CD4-positive, alpha-beta T cell treated with Interleukin-10 for 1 hour (primary cell): ENCODE measurements at places on chromosomes 5 and 9.

DNA sequence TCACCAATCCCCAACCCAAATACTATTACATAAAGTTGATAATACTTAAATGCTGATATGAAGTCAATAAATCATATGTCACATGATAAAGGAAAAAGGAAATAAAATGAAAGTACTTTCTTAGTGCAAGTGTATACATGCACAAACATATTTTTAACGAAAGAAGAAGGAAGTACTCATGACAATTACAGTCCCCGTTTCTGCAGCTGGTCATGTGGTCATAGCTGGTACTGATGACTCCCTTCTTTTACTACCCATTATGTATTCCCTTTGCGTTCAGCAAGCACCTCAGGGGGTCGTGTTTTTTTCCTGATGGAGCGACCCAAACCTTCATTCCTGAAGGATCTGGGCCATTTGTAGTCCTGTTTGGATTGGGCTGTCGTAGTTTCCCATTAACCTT lies 27.3 kb downstream of the CENPP start:
- DNase-seq, result no peak

GRCh38 chr5:57911438-57911837 lies 428.8 kb upstream of the ACTBL2 start:
- DNase-seq, result no peak

DNA sequence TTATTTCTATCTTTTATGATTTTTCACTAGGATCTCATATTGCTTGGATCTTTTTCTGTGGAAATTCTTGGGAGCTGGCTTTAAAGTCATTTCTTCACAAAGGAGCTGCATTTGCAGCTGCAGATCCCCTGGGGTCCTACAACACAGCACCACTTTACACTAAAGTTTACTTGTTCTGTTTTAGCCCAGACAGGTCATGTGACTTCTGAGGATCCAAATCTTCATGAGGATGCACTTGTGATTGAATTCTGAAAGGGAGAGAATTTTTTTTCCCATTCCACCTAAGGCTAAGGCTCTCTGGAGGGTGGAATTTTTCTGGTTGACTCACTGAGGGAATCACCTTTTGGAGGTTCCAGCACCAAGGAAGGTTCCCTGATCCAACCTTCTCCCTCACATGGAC lies 43.4 kb downstream of the ACOT12 start:
- DNase-seq, result no peak

GRCh38 chr9:14924230-14925219 lies 14.3 kb upstream of the FREM1 start:
- no peak for DNase-seq

DNA sequence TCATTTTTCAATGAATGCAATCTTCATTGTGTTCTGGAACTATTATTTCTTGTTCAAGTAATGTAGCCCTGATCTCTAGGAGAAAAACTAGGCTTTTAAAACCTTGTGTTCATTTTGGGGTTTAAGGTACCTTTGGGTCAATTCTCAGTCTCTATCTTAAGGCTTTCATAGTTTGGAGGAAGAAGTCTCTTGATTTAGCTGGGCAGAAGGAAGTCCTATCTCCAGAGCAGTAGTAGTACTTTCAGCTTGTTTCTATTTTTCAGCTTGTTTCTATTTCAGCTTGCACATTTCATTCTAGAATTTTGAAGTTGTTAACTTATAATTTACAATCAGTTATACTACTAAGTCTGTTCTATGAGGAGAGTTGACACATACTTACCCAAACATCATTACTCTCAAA lies 15.2 kb downstream of the CSNK1G3 start:
- DNase-seq, result no peak

GRCh38 chr5:134018986-134019316 lies 14.2 kb upstream of the VDAC1 start:
- no peak for DNase-seq

DNA sequence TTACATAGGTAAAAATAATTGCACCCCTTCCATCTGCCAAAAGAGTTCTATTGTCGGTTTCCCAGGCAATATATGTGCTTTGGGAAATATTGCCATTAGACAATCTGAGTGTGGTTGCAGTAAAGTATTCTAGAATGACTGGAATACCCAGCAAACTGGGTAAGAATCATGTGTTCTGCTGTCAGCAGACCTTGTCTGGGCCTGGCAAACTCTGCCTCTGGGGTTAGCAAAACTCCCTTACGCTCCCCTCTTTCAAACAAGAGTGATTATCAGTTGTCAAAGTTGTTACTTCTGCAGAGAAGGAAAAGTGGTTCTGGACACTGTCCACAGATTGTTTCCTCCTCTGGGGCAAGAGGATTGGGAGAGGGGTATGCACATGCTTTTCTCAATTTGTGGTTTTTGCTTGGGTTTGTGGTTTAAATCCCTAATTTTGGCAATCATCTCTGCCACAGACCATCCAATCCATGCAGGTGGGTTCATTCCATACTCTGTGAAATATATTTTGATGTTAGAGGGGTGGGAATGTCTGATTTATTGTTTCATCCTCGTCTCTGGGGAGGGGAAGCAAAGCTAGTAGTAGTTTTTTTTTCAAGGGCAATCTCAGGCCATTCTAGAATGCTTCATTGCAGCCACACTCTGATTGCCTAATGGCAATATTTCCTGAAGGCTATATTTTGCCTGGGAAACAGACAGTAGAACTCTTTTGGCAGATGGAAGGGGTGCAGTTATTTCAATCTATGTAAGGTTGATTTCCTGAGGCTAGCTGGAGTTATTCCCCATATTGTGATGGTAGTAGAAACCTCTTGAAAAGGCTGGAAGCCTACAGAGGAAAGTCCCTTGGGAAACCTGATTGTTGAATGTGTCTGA lies 24.0 kb upstream of the TNFSF15 start:
- DNase-seq, result no peak

GRCh38 chr5:180096616-180097015 lies 25.1 kb upstream of the RNF130 start:
- no peak for DNase-seq

DNA sequence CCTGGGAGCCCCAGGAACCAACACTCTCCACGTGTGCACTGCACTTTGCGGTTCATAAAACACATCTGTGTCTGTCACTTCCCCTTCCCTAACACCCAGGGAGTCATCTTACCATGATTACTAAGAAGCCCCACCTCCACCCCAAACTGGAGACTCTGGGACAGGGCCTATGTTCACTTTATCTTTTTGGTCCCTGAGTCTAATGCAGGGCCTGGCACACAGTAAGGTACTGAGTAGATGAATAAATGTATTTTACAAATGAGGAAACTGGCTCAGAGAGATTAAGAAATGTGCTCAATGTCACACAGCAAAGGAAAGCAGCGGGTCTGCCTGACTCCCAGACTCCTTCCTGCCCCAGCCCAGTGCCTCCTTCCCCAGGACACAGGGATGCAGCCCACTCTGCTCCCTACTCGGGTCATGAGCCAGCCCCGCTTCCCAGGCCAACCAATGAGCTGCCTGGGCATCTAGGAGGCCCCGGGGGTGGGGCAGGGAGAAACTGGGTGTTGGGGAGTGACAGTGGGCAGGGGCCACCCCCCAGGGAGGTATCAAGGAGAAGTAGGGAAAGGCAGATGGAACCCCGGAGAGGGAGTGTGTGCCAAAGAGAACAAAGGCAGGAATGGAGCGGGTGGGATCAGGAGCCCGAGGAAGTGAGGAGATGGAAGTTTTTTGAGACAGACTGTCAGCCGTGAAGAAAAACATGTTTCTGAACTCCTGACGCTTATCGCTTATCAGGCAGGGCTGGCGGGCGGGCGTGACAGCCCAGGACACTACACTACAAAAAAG lies 30.5 kb downstream of the SHB start:
- DNase-seq, result no peak

DNA sequence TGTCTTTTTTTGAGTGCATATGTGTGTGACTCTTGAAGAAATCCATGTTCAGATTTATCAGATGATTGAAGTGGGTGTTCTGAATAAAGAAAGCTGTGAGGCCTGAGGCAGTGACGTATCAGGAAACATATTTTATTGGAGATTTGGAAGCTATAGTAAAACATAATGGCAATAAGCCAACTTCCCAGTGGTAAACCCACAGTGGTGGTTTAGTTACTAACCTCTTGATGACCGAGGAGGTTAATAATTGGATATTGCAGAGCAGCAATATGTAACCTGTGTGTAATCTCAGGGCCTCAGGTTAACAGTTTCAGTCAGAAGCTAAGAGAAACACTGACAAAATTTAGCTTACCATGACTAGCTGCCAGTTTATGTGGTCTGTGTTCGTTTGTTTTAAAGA lies 6.9 kb downstream of the RGMB start:
- DNase-seq, result no peak

DNA sequence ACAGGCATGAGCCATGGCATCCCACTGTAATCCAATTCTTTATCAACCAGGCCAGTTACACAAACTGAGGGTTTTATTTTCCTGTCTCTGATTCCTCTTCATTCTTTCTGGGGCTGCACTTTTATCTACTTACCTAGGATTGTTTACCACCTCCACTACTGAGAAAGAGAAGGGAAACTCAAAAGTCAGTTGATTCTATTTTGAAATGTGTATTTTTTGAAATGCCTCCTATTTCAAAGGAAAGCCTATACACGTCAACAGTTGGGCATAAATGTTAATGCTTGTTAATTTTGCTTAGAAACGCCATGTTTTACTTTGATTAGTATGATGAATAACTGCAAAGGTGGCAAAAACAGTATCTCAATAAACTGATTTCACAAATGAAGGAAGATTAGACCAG lies 92.5 kb downstream of the MLLT3 start:
- DNase-seq, result no peak

- DNase-seq, result no peak
Measured at GRCh38 chr5:150441813-150442698, 7.5 kb downstream of the RPS14 start.

- no peak for DNase-seq
Measured at GRCh38 chr5:39675676-39676075, 250.9 kb upstream of the DAB2 start.

DNA sequence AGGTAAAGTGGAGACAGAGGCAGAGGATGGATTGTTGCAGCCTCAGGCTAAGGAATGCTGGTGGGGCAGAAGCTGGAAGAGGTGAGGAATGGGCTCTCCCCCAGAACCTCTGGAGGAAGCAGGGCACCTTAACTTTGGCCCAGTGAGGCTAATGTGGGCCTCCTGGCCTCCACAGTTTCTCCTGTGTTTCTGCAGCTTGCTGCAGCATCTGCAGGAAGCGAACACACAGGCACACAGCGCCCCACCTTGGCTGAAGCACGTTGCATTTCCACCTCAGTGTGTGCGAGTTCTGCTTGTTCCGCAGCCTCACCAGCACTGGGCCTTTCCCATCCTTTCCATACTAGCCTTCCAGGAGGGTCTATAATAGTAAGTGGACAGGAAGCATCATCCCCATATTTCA lies 27.2 kb upstream of the ASS1 start:
- DNase-seq, result no peak

DNA sequence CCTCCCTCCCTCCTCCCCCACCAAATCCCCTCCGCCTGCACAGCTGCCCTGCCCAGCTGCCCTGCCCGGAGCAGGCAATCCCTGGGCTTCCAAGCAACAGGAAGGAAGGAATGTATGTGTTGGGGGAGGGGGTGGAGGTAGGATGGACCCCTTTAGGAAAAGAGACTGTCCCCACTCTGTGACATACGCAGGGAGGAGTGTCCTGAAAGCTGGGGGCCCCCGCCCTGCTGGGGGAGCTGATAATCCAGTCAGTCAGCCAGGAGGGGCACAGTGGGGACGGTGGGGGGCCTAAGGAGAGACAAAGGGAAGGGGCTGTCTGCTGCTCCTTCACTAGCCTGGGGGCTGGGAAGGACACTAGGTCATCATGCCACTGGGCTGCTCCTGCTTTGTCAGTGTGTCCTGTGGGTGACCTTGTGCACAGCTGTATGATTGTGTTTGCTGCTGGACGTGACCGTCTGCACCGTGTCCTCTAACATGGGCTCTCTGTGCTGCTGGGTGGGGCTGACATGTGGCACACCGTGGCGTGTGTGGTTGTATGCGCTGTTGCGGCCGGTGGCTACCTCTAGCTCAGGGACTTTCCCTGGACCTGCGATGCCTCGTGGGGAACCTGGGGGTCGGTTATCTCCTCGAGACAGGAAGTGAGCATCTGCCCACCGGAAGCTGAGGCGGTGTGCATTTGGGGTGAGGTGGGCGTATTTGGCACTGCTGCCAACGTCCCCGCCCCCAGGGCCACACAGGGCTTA lies 3.0 kb downstream of the N4BP3 start:
- DNase-seq, result peak; percentile 89

DNA sequence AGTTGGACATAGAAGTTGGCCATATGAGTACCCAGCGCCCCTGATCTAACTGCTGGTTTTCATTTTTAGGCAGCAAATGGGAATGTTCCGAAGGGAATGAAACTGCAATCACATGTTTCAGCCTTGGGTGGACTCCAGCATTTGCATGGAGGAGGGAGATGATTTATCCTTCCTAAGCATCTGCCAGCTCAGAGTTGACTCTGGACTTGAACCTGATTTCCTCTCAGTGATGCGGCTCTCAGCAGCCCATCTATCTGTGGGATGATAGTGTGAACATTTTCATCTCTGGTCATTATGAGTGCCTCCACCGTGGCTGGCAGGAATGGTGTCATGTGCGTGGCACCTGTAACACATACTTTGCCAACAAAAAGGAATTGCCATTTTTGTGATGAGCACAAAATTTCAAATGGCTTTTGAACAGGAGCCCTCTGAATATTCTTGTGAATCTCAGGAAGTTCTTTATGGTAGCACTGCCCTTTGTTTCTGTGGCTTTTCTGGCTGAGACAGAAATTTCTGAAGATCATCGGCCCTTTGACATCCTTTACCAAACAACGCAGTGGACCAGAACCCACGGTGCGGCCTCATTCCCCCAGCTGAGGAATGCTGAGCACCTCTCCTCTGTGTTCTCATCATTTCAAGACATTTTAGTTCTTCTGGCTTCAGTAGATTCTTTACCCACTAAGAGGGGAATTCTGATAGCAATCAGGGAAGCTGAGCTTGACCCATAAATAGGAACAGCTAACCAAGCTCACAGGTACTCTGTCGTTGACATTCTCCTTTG lies 28.5 kb downstream of the FUBP3 start:
- DNase-seq, result no peak
